ENCODE measurements at places on chromosomes 2 and 18.

GRCh38 chr2:1476617-1477195 is 63.4 kb downstream of the TPO start:
- DNase-seq, result no peak

DNA sequence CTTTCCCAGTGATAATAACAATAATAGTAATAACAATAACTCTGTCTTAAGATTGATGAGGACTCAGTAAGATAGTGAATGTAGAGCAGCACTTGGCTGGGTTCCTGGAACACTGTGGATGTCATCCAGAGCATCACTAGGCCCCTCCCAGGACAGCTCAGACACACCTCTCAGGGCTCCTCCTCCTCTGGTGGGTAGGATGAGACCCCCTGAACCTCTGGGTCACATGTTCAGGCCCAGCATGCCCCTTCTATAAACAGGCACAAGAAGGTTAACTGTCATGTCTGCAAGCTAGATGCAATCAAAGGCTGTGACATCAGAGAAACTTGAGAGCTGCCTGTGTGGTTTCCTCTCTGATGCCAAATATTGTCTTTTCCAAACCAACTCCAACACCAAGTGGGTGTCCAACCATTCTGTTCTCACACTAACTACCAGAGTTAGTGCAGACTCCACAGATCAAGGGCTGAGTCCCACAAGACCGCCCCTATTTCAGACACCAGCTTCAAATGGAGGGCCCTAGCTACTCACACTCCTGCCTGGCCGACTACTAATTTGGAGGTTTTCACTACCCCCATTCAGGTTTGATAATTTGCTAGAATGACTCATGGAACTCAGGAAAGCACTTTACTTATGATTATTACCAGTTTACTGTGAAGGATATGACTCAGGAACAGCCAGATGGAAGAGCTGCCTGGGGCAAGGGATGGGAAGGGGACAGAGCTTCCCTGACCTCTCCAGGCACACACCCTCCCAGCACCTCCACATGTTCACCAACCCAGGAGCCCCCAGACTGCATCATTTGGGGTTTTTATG is 46.4 kb upstream of the BZW1 start:
- no peak for DNase-seq

DNA sequence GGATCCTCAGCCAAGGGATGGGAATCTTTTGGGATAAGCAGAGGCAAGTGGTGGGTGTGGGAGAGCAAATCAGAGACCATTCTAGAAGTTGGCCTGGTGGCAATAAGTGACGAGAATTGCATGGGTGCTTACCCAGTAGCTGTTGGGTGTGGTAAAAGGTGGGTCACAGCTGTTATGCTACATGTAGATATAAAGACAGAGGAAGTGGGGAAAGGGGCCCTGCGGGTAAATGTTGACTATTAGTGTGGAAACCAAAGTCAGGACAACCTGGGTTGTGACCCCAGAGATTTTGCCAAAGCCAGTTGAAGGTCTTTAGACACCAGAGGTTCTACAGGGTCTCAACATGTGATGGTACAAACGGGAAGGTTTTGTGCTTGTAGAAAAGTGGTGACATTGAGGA is 443.6 kb upstream of the HNRNPA3 start:
- no peak for DNase-seq

GRCh38 chr2:20962939-20963557 is 80.8 kb downstream of the APOB start:
- peak; percentile 40 for DNase-seq

GRCh38 chr2:237603718-237604362 is 13.3 kb upstream of the RAB17 start:
- DNase-seq, result no peak

GRCh38 chr2:69083235-69083748 is 70.3 kb downstream of the ANTXR1 start:
- DNase-seq, result no peak

GRCh38 chr2:36965751-36966369 is 476 bp downstream of the STRN start:
- DNase-seq, result peak; percentile 59

All from NCI-H1417 (cell line).